ENCODE measurements at places on chromosomes 2 and 18. TPM values are rescaled to one million over a fixed set of nuclear protein-coding genes. Genes with fewer than 3 reads are reported as not detected.

GRCh38 chr2:103396152-103396551 is 634.3 kb downstream of the TMEM182 start:
- DNase-seq, result no peak

DNA sequence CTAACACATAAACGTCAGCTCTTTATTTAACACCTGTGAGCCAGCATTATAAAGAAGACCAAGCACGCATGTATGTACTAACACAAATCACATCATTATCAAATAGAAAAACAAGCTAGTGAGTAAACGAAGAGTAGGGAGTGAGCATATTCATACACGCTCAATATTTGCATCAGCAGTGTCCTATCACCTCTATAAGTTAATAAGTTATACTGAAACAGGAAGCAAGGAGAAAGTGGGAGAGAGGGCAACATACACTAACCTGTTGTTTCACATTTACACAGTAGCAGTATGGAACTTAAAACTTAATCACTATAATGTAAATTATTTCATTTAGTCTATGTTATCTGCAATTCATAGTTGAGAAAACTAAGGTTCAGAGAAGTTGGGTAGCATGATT is 321.5 kb upstream of the TANK start:
- no peak for DNase-seq

- DNase-seq, result no peak
Measured at GRCh38 chr2:46074501-46074900, 222.7 kb upstream of the EPAS1 start.

DNA sequence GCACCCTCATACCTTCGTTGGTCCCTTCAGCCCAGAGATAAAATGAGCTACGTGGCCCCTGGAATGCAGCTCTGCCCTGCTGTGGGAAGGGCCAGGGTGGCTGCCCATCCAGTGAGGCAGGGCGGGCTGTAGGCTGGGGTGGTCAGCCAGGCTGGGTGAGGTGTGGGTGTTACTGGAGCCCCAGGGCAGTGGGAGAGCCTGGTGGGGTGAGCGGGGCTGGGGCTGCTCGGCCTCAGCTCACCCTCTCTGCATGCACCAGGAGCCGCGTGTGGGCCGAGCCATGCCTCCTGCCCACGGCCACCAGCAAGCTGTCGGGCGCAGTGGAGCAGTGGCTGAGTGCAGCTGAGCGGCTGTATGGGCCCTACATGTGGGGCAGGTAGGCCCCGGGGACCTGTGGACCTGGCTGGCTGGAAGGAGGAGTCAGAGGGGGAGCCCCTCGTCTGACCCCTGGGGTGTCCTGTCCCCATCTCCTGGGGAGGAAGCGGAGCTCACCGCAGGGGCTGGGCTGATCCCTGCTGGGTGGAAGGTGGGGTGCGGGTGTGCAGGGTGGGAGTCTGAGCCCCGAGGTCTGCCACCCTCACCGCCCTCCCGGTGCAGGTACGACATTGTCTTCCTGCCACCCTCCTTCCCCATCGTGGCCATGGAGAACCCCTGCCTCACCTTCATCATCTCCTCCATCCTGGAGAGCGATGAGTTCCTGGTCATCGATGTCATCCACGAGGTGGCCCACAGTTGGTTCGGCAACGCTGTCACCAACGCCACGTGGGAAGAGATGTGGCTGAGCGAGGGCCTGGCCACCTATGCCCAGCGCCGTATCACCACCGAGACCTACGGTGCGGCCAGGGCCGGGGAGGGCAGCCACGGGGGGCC is 5.5 kb downstream of the RNPEPL1 start:
- no peak for DNase-seq

DNA sequence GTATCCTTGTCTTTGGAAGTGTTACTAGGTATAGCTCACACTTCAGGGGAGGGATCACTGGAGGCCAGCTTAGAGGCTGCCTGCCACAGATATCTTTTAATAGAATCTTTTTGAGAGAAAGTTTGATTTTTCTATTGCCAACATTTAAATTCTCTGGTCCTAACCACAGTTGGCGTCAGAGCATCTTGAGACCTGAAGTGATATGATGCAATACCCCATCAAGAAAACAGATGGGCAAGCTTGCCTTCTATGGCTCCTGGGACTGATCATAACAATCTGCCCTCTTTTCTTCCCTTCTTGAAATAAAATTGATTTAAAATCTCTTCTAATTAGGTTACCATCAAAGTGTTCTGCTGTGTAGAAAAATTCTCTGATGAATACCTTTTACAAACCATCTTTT is 105.5 kb upstream of the ACKR3 start:
- DNase-seq, result no peak

- no peak for DNase-seq
Measured at GRCh38 chr2:197869501-197870111, 65.2 kb downstream of the PLCL1 start.

GRCh38 chr2:605674-606608 is 71.3 kb downstream of the TMEM18 start:
- DNase-seq, result no peak

TRAPPC8 gene
- 53.2 TPM for total RNA-seq

- DNase-seq, result no peak
Measured at GRCh38 chr2:38279201-38279600, 97.9 kb downstream of the ATL2 start.

ACADL gene
- total RNA-seq, result 32.4 TPM

- DNase-seq, result no peak
Measured at GRCh38 chr2:19753314-19753713, 148.5 kb downstream of the TTC32 start.

LYPD6B gene
- total RNA-seq, result not detected

GRCh38 chr18:22827741-22828140 is 105.4 kb upstream of the RBBP8 start:
- DNase-seq, result no peak

GRCh38 chr2:95353613-95354468 is 48.7 kb upstream of the FAHD2A start:
- peak; percentile 34 for DNase-seq

- DNase-seq, result no peak
Measured at GRCh38 chr18:67041334-67041733, 437.4 kb upstream of the CDH19 start.

GRCh38 chr18:43277164-43277600 is at the start of gene SYT4:
Gene SYT4, minus strand, starts transcription at chr18:43277490. Its CDS starts 209 bp downstream, at chr18:43277281.
- DNase-seq, result peak; percentile 61

GRCh38 chr18:78647018-78647417 is 332.6 kb upstream of the SALL3 start:
- DNase-seq, result no peak

TMEM163 gene
- total RNA-seq, result 0.45 TPM

GRCh38 chr2:136006658-136007057 is 21.2 kb upstream of the DARS1 start:
- DNase-seq, result no peak

- no peak for DNase-seq
Measured at GRCh38 chr2:39179974-39180960, 59.4 kb upstream of the SOS1 start.

- DNase-seq, result no peak
Measured at GRCh38 chr2:111105926-111106325, 14.8 kb upstream of the BCL2L11 start.

DNA sequence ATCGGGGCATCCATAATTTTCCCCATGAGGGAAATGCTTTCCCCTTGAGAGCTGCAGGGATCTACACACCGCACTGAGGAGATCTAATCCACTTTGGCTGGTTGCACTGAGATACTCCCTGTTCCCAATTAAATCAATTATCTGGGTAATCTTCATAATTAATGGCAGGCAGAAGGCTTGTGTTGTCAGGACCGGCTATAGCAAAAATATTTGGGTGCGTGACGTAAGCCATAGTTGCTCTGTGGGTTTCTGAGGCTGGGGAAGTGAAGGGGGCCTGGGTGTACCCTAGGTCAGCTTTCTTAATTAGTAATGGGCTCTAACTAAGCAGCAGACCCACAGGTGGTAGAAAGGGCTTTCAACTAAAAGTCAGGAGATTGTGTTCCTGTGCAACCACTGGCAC is 62.8 kb upstream of the UPP2 start:
- no peak for DNase-seq

DNA sequence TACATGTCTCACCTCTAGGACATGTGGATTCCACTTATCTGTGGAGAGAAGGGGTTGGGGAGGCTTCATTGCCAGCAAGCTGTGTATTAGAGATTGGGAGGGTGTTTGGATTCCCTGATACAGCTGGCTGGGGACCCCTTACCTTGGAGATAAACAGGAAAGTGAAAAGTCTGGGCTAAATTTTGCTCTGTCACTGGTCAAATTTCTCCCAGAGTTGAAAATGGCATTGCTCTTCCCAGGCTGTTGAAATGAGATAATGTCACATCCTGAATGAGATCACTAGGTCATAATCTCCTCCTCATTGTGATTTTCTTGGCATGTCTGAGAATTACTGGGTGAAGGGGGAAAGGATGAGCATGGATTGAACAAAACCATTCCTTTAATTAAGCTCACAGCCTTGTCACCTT is 265.0 kb upstream of the PARD3B start:
- no peak for DNase-seq

HOXD12 gene
- not detected for total RNA-seq

- DNase-seq, result no peak
Measured at GRCh38 chr2:209388446-209389037, 35.3 kb upstream of the MAP2 start.

GRCh38 chr2:166092889-166093288 is 34.9 kb downstream of the SCN1A start:
- DNase-seq, result no peak

GRCh38 chr18:27185025-27185763 is at the start of gene CHST9:
Gene CHST9, minus strand, starts transcription at chr18:27185308. Its CDS starts 42,499 bp downstream, at chr18:27142809.
- no peak for DNase-seq

GRCh38 chr2:194735837-194736542 is 921.0 kb upstream of the SLC39A10 start:
- DNase-seq, result no peak

GRCh38 chr2:73088211-73088610 is 16.7 kb upstream of the SFXN5 start:
- DNase-seq, result no peak

GCG gene
- total RNA-seq, result not detected

FAP gene
- 10.4 TPM for total RNA-seq

DNA sequence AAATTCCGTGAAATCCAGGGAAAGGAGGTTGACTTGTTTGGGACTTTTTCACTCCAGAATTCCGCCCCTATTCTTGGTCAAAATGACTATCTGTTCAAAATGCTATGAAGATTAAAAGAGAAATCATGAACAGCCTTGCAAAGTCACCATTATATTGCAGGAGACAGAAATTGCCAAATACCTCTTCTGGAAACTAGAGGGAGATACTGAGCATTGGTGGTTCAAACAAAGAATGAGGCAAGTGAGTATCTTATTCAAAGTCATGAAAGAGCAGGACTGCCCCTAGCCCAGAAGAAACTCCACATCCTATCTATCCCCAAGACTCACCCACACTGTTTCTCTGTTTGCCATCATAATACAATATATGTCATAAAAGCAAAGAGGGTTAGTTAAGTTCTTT is 862.3 kb upstream of the POU3F3 start:
- no peak for DNase-seq

- DNase-seq, result no peak
Measured at GRCh38 chr2:187988348-187988747, 303.3 kb upstream of the GULP1 start.

DNA sequence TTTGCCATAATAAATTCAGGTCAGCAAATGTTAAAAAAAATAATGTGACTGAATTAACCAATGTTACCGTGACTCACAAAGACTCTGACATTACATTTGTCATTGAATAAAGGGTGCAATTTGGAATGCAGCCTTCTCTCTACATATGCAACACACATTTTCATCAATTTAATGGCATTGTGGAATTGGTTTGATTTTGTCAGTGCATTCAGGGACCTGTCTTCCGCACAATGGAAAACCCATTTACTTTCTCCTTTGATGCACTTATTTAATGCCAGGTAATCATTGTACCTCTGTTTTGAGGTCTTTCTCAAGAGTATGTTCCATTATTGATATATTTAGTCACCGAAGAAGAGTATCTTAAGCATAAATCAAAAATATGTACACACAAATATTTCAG is 1099.3 kb downstream of the SOCS6 start:
- DNase-seq, result no peak

Data from sciatic nerve (tissue), 2 donors.